ENCODE measurements at places on chromosomes 11 and 22.

DNA sequence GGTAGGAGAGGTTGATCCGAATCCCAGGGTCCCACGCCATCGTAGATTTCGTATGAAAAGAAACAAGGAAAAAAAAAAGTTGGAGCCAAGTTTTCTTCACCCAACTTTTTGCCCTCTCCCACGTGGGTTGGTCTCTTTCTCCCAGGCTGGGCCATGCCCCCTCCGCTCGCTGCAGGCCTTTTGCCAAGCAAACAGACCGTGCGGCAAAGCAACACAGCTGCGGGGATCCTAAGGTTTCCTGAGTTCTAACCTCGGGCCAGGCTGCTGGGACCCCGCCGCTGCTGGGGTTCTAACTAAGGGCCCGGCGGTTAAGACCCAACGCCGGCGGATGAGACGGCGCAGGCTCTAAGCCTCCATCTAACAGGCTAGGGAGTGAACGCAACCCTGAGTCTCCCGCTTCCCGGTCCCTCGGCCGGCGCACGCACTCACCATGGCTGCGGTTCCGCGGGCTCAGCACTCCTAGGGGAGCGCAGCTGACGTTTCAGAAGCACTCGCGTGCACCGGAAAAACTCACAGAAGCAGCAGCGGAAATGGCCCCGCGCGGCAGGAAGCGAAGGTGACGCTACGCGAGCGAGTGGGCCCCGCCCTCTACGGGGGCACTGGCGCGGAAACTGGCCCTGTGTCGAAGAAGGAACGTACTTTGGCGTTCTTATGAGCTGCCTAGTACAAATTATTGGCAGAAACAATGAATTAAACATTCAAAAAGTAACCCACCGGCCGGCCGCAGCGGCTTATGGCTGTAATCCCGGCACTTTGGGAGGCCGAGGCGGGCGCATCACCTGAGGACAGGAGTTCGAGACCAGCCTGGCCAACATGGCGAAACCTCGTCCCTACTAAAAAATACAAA, at the start of gene SNU13:
Gene SNU13 (minus strand): TSS at position 503 of the 847 bp plus-strand sequence. CDS start 71 bp downstream, at position 432.
- peak; percentile 71 for DNase-seq
- H3K27ac ChIP-seq: peak within 1 kb of the TSS; percentile 97
- H3K4me1 ChIP-seq: no peaks in the 10 kb centered on the region
- H3K4me3 ChIP-seq: peak within 1 kb of the TSS; percentile 81
- peaks cover 3% of the 10 kb centered on the region for H3K36me3 ChIP-seq

DNA sequence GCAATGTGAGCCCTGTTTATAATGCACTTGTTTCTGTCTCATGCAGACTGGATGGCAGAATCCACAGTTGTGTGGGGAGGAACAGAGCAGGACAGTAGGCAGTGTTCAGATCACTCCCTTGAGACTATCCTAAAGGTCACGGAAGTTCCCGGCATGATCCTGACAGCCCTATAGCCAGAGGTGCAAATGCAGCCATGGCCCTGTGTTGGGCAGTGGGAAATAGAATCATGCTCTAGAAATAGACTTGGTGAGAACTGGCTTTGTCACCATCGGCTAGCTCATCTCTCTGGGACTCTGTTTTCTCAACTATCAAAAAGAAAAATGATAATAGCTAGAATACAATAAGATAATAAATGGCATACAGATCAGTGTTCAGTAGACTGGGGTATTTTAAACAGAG, 123.2 kb downstream of the FEZ1 start:
- DNase-seq: no peak
- no peak overlapping the region for H3K4me3 ChIP-seq
- no peaks in the 10 kb centered on the region for H3K36me3 ChIP-seq
- H3K27ac ChIP-seq: no peak overlapping the region
- H3K4me1 ChIP-seq: peaks cover 4% of the 10 kb centered on the region
- no peaks in the 10 kb centered on the region for H3K27me3 ChIP-seq

DNA sequence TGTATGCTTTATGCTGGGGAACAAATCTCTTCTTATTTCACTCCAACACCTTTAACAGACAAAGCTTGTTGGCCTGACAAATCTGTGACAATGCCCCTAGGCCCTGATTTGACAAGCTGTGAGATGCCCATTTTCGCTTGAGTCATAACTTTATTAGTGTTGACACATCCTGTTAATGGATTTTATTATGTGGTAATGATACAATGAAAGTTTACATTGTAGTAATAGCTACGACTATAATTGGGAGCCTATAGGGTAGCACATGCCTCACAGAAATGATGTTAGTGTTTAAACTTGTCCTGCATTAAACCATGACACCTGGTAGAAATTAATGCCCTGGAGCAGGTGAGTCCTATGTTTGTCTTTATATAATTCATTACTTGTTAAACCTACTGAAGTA, 3.3 kb upstream of the MMP10 start:
- H3K4me3 ChIP-seq: no peak overlapping the region
- H3K27me3 ChIP-seq: no peaks in the 10 kb centered on the region
- no peak overlapping the region for H3K27ac ChIP-seq
- DNase-seq: no peak

- H3K4me1 ChIP-seq: peaks cover 3% of the 10 kb centered on the region
- peak overlapping the region; percentile 85 for H3K27ac ChIP-seq
- H3K4me3 ChIP-seq: no peak overlapping the region
These were observed 17.0 kb upstream of the PSMA1 start for GRCh38 chr11:14537134-14537599.

GRCh38 chr22:21972293-21972779, 10.3 kb downstream of the TOP3B start:
- no peak overlapping the region for H3K27ac ChIP-seq
- H3K27me3 ChIP-seq: no peaks in the 10 kb centered on the region
- H3K4me1 ChIP-seq: no peaks in the 10 kb centered on the region
- H3K36me3 ChIP-seq: peaks cover 69% of the 10 kb centered on the region
- no peak overlapping the region for H3K4me3 ChIP-seq

DNA sequence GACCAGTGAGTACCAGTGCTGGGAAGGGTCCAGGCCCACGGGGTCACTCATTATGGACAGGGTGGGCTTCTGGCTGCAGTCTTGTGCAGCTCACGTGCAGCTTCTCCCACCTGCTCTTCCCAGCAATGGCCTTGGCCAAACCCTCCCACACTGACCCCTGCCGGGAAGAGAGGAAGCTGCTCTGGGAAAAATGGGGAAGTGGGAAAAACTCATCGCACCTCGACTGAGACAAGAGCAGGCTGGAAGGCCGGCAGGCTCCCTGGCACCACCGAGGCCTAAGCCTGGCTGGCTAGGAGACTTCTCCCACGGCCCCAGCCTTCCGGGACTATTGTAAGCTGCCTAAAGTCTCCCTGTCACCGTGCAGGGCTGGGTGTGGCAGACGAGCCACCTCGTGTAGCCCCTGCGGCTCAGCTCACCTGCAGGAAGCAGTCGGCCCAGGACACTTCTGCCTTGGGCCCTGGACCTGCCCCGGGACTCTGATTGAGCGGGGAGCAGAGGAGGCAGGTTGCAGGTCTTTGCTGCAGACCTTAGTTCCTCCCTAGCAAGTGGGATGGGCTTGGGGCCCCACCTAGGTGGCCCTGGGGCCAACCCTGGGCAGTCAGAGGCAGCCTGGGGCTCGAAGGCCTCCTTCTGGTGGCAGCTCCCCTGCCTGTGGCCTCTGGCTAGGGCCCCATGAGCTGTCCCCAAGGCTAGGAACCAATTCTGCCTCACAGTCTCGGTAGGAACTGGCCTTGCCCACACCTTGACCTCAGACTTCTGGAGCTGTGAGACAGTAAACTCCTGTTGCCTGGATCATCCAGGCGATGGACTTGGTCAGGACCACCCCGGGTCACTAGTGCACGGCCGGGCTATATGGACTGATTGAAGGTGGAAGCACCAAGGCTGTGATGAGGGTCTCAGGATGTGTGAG, 23.1 kb downstream of the MRGPRG start:
- peak; percentile 58 for DNase-seq
- H3K27me3 ChIP-seq: peaks cover 5% of the 10 kb centered on the region
- H3K36me3 ChIP-seq: no peaks in the 10 kb centered on the region
- H3K27ac ChIP-seq: no peak overlapping the region
- H3K4me3 ChIP-seq: no peak overlapping the region

DNA sequence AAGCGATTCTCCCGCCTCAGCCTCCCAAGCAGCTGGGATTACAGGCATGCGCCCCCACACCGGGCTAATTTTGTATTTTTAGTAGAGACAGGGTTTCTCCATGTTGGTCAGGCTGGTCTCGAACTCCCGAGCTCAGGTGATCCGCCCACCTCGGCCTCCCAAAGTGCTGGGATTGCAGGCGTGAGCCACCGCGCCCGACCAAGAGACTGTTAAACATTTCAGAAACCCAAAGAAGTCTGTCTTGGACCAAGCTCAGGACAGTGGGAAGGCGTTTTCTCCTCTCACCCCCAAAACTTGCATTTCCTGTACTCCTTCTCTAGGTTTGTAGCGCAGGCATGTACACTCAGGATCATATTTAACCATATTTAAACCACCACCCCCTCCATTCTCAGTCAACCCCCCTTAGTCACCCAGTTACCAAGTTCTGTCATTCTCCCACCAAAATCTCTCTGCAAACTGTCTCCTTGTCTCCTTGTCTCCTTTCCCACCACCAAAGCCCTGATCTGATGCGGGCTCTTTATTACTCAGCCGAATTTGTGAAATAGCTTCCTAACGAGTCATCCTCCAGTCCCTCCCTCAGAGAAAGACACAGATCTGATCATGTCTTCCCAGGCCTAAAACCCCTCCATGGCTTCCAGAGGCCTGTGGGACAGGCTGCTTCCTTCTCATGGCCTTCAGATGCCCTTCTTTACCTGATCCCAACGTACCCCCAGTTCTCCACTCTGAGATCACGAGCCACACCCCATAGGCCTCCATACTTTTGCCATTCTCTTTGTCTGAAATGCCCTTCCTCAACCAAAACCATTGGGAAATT, 29.0 kb upstream of the CREB3L1 start:
- no peak for DNase-seq
- no peak overlapping the region for H3K27ac ChIP-seq
- H3K36me3 ChIP-seq: no peaks in the 10 kb centered on the region
- no peaks in the 10 kb centered on the region for H3K4me1 ChIP-seq

DNA sequence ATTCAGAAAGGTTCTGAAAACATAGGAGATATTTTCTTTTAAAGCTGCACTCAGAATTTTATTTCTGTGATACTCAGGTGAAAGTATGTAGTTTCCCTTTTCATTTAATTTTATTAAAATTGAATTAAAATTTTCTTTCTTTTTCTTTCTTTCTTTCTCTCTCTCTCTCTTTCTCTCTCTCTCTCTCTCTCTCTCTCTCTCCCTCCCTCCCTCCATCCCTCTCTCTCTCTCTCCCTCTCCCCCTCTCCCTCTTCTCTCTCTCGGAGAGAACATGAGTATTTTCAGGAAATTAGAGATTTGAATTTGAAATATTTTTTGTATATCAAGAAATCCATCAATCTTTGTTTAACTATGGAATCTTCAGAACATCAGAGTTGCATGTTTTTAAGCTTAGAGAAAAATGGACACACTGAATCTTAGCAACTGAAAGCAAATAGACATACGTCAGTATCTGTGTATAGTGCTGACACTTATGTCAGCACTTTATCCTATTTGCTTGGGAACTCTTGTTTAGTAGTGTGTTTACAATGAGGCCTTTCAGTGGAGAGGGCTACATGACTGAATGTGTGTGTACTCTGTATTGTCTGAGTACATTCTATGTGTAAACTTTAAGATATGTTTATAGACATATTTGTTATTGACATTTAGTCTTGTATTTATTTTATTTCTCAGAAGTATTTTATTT, 44.5 kb downstream of the PDE3B start:
- no peaks in the 10 kb centered on the region for H3K4me1 ChIP-seq
- H3K27ac ChIP-seq: no peak overlapping the region
- no peak for DNase-seq
- H3K27me3 ChIP-seq: no peaks in the 10 kb centered on the region

GRCh38 chr11:131217313-131218310, 152.8 kb upstream of the NTM start:
- H3K4me1 ChIP-seq: no peaks in the 10 kb centered on the region
- no peaks in the 10 kb centered on the region for H3K36me3 ChIP-seq
- H3K27me3 ChIP-seq: no peaks in the 10 kb centered on the region
- no peak for DNase-seq
- no peak overlapping the region for H3K4me3 ChIP-seq

DNA sequence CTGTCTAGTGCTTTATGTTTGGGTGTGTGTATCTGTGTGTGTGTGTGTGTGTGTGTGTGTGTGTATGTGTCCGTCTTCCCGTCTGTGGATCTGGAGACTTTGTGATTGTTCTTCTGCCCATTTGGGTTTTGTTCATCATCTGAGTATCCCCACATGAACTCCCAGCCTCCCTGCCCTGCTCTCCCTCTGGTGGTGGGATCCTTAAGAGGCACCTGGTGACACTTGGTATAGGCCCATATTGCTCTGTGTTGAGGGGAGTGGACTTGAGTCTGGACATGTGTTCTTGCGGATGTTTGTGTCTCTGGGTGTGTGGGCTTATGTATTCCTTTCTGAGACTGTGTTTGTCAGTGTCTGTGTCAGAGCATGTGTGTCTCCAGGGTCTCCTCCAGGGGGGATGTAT, 15.3 kb downstream of the RCOR2 start:
- H3K36me3 ChIP-seq: peaks cover 88% of the 10 kb centered on the region
- no peak for DNase-seq
- H3K27ac ChIP-seq: no peak overlapping the region
- H3K27me3 ChIP-seq: no peaks in the 10 kb centered on the region
- no peaks in the 10 kb centered on the region for H3K4me1 ChIP-seq
- no peak overlapping the region for H3K4me3 ChIP-seq

DNA sequence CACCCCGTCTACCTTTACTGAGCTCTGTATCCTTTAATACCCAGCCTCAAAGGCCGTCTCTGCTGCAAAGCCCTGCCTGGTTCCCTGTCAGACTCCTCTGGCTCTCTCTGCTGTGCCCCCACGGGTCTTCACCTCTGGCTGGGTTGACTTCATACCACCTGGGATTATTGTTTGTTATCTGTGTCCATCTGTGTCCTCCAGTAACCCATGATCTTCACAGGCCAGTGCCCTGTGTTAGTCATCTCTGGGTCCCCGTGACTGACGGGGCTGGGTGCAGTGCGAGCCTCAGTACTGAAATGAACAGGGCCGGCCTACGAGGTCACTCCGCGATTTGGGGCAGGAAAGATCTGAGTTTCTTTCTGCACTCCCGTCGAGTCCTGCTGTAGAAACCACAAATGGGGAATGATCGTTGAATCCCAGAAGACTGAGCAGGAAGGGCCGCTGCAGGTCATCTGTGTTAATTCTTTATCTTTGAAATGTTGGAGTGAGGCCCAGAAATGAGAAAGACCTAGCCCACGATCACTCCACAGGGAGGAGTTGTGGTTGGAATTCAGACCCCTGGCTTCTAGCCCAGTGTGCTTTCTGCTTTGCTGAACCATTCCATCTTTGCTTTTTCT, 12.3 kb upstream of the TUB start:
- H3K27ac ChIP-seq: peak overlapping the region; percentile 25
- no peak for DNase-seq
- H3K36me3 ChIP-seq: no peaks in the 10 kb centered on the region
- peaks cover 13% of the 10 kb centered on the region for H3K4me1 ChIP-seq
- H3K4me3 ChIP-seq: no peak overlapping the region

GRCh38 chr11:130160498-130161155, 1.0 kb downstream of the ST14 start:
- peaks cover 4% of the 10 kb centered on the region for H3K4me1 ChIP-seq
- H3K4me3 ChIP-seq: peak overlapping the region; percentile 51
- H3K27me3 ChIP-seq: no peaks in the 10 kb centered on the region
- no peaks in the 10 kb centered on the region for H3K36me3 ChIP-seq

- H3K27ac ChIP-seq: peak overlapping the region; percentile 86
- no peaks in the 10 kb centered on the region for H3K27me3 ChIP-seq
- H3K4me3 ChIP-seq: peak overlapping the region; percentile 50
These were observed 106.8 kb downstream of the ABTB2 start for GRCh38 chr11:34250732-34251588.

GRCh38 chr11:1401656-1402221, 12.0 kb downstream of the BRSK2 start:
- no peak overlapping the region for H3K27ac ChIP-seq
- H3K4me1 ChIP-seq: no peaks in the 10 kb centered on the region
- H3K4me3 ChIP-seq: no peak overlapping the region
- no peaks in the 10 kb centered on the region for H3K36me3 ChIP-seq
- peaks cover 4% of the 10 kb centered on the region for H3K27me3 ChIP-seq
- no peak for DNase-seq
